Stimulated activated CD8-positive, alpha-beta memory T cell treated with anti-CD3 and anti-CD28 coated beads, Interleukin-7, amount 100 ng/mL, for 48 hours (primary cell): ENCODE measurements at places on chromosomes 12 and 14.

DNA sequence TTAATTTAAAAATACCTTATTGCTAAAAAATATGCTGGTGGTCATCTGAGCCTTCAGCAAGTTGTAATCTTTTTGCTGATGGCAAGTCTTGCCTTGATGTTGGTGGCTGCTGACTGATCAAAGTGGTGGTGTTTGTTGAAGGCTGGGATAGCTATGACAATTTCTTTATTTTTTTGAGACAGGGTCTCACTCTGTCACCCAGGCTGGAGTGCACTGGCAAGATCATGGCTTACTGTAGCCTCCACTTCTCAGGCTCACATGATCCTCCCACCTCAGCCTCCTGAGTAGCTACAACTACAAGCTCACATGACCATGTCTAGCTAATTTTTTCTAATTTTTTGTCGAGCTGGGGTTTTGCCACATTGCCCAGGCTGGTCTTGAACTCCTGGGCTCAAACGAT lies 24.8 kb downstream of the PRORP start:
- DNase-seq = no peak

- no peak for DNase-seq
These were observed 24.1 kb upstream of the PLEKHA5 start for GRCh38 chr12:19105463-19105862.

GRCh38 chr14:75153295-75153694 lies 23.1 kb downstream of the TMED10 start:
- DNase-seq = no peak

GRCh38 chr12:54282949-54283593 lies 2.5 kb downstream of the HNRNPA1 start:
- DNase-seq = no peak

- no peak for DNase-seq
These were observed 111.9 kb downstream of the LRFN5 start for GRCh38 chr14:41718477-41719166.

DNA sequence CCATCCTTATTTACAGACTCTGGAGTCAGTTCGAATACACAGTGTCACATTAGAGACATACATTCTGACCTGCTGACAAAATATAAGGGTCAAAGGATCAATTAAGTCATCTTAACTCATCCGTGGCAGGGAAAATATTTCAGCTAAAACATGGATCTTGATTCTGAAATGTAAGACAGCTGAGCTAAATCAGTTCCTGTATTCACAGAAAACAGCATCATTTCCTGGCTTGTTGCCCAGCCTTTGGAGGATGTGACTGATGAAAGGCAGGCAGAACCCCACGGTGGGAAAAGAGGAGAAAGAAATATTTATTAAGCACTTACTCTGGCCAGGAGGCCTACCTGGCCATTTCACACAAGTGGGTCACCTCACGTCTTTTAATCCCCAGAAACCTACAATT lies 101.9 kb downstream of the GAS2L3 start:
- DNase-seq = no peak

- no peak for DNase-seq
These were observed 161.5 kb upstream of the FRMD6 start for GRCh38 chr14:51490205-51490604.

- no peak for DNase-seq
These were observed 56.4 kb upstream of the KIF21A start for GRCh38 chr12:39499296-39499695.

- DNase-seq = no peak
These were observed 93.6 kb downstream of the DIP2B start for GRCh38 chr12:50598321-50598862.

- DNase-seq = no peak
These were observed 44.9 kb downstream of the DDX11 start for GRCh38 chr12:31118347-31119191.

DNA sequence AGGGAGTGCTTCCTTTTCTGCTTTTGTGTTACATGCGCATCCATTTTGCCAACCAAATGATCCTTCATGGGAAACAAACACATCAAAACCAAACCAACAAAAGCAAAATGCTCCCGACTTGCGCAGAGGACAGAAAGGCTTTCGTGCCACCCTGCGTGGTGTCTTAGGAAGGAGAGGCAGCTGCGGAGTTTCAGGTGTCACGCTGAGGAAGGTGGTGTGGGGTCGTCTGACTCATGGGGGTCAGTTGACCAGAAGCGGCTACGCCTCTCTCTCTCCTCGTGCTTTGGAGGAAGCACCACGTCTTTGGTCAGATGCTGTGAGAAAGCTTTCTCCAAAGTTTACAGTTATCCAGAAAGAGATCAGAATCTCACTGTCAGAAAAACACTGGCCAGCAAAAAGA lies 7.9 kb downstream of the EMP1 start:
- DNase-seq = no peak

GRCh38 chr12:130086248-130086647 lies 76.0 kb upstream of the FZD10 start:
- DNase-seq = no peak

GRCh38 chr14:53735916-53736315 lies 220.7 kb downstream of the BMP4 start:
- no peak for DNase-seq

DNA sequence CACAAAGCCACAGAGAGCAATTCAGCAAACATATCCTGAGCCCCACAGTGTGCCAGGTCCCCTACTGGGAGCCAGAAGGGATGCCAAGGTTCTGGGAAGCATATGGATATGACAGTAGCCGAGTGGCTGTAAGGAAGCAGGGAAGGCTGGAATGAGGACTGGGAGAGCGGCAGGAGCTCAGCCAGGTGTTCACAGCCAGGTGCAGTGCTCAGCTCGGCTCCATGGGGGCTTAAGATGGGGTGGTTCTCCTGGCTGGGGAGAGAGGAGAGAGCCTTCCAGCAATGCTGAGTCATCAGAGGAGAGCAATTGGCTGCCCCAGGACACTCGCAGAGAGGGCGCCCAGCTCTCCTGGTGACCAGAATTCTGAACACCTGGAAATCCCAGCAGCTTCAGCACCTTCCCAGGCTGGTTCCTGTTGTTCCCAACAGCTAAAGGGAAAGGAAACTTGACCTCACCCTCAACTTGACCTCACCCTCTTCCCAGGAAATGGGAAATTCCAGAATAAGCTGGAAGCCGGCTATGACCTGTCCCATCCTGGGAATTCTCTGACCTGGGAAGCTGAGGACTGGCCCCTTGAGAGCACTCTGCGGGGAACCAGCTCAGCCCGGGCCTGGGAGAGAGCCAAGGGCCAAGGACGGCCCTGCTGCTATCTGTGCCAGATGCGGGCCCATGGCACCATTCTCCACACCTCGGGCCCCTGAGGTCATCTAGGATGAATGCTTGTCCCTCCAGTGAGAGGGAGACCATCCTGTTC lies 34.6 kb downstream of the SLC6A12 start:
- no peak for DNase-seq

DNA sequence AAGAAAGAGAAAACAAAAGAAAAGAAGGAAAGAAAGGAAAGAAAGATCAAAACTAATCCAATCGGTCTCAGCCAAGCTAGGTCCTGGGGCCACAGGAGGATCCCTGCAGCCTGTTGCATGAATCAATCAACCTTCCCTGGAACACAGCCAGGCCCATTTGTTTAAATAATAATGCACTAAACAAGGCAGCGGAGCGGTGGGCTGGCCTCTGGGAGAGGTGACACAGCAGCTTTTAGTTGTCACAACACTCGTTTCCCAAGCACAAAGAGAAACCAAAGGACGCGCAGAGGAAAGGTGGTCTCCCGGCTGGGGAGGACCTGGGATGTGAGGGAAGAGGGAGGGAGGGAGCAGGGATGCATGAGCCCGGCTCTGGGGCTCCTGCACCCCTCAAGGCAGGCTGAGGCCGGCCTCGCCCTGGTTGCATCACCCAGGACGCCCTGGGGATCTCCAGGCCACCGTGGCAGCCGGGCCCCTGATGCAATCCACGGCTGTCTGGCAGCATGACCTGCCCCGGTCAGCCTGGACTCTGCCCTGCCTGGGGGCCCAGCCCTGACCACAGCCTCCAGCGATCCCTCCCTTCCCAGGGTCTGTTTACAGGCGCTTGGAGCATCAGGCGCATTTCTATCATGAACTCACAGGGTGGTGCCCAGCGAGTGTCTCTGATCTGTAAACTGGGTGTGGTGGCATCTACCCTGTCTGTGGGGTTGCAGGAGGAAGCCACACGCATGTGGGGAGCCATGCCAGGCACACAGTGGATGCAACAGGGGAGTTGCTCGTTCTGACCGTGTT lies 32.5 kb downstream of the MMP17 start:
- DNase-seq = no peak

GRCh38 chr12:52151837-52152783 lies 39.7 kb downstream of the KRT80 start:
- DNase-seq = peak; percentile 36

GRCh38 chr14:67994531-67994930 lies 175.0 kb downstream of the RAD51B start:
- DNase-seq = no peak

DNA sequence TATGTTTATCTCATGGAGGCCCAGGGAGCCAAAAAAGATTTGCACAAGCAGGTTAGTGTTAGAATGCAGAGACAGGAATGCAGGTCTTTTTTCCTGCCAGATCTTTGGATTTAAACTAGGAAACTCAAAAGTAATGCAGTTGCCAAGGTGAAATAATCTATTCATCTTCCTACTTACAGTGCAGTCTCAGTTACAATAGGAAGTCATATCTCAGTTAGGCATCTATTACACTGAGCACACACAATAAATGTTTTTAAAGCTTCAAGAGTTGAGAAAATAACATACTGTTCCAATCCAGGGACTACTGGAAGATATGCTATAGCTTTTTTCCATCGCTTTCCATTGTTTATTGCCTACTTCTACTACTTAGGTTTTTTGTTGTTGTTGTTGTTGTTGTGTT lies 279.3 kb upstream of the E2F7 start:
- no peak for DNase-seq

GRCh38 chr12:129207084-129207483 lies 353.8 kb downstream of the GLT1D1 start:
- no peak for DNase-seq

DNA sequence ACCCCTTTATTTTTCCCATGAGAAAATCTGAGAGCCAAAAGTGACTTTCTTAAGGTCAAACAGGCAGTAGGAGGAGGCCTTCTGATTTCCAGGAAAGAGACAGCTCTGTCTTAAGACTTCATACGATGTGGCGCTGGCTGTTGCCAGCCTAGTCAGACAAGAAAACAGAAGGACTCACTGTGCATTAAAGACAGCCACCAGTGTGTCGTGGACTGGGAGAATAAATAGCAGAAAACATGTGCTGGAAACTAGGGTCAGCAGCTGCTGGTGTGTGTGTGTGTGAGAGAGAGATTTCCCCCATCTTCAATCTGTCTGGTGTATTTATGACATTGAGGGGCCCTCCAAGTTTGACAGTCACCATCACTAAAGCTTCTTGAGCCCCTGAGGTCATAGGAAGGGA lies 708.6 kb upstream of the TMEM132C start:
- no peak for DNase-seq

DNA sequence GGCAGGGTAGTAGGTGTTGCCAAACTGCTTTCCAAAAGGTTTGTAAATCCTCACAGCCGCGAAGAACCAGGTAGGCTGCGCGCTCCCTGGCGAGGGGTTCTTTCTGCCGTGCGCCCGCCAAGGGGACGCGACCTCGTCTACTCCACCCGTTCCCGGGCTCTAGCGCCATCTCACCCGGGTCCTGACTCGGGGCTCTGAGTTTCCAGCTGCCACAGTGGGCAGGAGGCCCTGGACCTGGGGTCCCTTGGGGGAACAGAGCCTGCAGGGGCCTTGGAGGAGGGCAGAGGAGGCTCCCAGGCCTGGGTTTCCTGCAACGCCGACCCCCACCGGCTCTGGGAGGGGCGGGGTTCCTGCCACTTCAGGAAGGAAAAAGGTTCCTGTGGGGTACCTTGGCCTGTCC lies 706 bp downstream of the ANHX start:
- no peak for DNase-seq

GRCh38 chr14:57462551-57462950 lies 31.1 kb downstream of the CCDC198 start:
- no peak for DNase-seq

DNA sequence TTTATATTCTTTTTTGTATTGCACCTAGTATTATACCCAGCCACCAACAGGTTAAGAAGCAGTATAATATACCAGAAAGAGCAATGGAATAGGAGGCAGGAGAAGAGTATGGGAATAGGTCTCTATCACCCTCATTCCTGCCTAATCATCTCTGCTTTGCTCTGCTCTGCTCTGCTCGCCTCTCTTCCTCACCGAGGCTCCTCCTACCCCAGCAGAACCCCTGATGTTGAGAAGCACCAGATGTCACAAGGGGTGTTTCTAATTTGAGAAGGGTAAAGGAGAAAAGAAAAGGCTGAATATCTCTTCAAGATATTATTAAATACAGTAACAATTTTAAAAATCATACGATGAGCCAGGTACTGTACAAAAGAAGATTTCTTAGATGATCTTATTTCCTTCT lies 89.0 kb downstream of the STON2 start:
- no peak for DNase-seq

GRCh38 chr12:57765698-57766463 lies 997 bp downstream of the CYP27B1 start:
- DNase-seq = no peak

- no peak for DNase-seq
These were observed 3.0 kb downstream of the ANKRD9 start for GRCh38 chr14:102506626-102506925.

DNA sequence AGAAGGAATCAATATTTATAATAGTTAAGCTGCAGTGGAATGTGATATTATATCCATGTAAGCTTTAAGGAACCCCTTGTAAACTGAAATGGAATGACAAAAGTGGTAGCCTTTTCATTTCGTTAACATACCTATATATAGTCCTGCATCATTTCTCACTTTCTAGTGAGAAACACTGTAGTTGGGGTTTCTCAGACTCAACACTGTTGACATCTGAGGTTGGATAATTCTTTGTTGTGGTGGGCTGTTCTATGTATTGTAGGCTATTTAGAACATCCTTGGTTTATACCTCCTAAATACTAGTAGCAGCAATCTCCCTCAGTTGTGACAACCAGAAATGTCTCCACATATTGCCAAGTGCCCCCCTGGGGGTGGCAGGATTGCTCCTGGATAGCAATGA lies 79.1 kb downstream of the RAD52 start:
- no peak for DNase-seq

GRCh38 chr14:103613517-103613916 lies 15.5 kb upstream of the KLC1 start:
- no peak for DNase-seq

- no peak for DNase-seq
These were observed 978.4 kb downstream of the BCL11B start for GRCh38 chr14:98293576-98293975.

- no peak for DNase-seq
These were observed 67.2 kb downstream of the HECTD4 start for GRCh38 chr12:112314981-112315380.

GRCh38 chr14:73468828-73469375 lies 10.6 kb upstream of the NUMB start:
- DNase-seq = no peak

DNA sequence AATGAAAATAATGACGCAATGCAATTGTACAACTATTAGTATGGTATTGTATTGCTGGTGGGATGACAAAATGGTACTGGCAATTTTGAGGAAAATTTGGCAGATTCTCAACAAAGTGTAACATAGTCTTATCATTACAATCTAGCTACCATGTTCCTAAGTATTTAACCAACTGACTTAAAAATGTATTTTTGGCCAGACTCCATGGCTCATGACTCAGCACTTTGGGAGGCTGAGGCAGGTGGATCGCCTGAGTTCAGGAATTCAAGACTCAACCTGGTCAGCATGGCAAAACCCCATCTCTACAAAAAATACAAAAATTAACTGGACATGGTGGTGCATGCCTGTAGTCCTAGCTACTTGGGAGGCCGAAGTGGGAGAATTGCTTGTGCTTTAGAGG lies 1409.5 kb downstream of the AACS start:
- DNase-seq = no peak

GRCh38 chr12:10151621-10152020 lies 20.3 kb downstream of the OLR1 start:
- DNase-seq = no peak

GRCh38 chr12:104314242-104314614 lies 10.7 kb downstream of the EID3 start:
- DNase-seq = no peak
